ENCODE measurements at places on chromosomes 4 and X. TPM values are rescaled to one million over a fixed set of nuclear protein-coding genes. Genes with fewer than 3 reads are reported as not detected.

DNA sequence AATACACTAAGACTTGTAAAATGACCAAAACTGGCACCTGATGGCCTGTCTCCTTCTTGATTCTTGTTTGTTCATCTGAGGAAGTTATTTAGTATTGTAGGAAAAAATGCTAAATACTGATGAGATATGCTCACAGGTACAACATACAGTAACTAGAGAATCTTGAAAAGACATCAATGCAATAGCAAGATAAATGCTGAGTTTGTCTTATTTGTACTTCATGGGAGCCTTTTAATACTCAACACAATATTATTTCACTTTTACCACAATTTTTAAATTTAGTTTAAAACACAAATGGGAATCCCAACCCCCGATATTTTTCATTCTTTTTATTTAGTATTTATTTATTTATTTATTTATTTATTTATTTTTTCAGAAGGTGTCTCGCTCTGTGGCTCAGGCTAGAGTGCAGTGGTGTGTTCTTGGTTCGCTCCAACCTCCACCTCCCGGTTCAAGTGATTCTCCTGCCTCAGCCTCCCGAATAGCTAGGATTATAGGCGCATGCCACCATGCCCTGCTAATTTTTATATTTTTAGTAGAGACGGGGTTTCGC, 12.1 kb downstream of the HHIP start:
- no peak for DNase-seq

The WDR1 gene
- total RNA-seq, result 174 TPM

The RBMXL3 gene
- not detected for total RNA-seq

DNA sequence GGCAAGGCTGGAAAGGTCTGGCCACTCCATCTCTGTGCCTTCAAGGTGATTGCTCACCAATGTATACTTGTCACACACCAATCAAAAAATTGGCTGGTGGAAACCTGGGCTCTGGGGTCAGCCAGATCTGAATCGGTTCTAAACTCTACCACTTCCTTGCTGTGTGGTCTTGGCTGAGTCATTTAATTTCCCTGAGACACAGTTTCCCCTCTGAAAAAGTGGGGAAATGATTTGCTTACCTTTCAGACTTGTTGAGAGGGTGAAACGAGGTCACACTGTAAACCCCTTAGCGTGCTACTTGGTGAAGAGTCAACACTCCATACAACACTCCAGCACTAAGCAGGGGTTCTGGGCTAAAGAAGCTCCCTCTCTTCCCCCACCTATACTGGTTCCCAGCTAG, 252.3 kb upstream of the ZIC3 start:
- no peak for DNase-seq

DNA sequence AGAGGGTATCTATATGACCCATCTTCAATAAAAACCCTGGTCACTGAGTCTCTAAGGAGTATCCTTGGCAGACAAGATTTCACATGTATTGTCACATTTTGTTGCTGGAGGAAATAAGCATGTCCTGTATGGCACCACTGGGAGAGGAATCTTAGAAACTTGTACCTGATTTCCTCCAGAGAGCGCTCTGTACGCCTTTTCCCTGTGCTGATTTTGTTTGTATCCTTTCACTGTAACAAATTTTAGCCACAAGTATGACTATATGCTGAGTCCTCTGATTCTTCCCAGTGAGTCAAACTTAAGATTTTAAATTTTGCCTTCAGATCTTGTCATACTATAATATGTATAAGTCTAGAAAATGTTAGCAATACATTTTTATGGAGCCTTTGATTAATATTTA, 102.8 kb downstream of the ITIH6 start:
- DNase-seq, result no peak

DNA sequence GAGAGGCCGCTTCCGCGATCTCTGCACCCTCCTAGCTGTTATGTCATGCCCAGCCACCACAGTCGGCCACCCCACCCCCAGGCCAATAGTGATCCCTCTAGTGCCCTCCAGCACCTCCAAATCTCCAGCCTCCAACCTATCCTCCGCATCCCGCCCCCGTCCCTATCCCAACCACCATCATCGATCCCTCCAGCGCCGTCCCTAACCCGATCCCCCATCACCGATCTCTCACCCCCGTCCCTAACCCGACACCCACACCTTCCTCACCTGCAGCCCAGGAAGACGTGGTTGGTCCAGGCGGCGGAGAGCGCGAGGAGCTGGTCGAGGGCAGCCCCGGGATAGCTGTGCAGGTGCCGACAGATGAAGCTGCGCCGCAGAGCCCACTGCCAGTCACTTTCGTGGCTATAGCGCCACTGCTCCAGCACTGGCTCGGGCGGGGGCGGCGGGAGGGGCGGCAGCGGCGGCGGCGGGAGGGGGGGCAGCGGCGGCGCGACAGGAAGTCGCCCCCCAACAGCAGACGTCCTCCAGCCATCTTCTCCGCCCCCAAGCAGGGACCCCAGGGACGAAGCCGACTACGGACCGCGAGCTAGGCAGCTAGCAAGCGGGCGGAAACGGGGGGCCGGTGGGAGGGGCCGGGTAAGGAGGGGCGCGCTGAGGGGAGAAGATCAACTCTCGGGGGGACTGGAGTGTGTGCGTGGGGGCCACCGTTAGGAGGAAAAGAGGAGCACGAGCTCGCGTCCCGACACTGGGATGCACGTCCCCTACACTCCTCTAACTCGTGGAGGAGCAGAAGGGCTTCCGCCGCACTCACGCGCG, 552 bp downstream of the NKRF start:
- no peak for DNase-seq

GRCh38 chr4:142708231-142708630, 137.9 kb downstream of the INPP4B start:
- DNase-seq, result no peak

- no peak for DNase-seq
These were observed 53.5 kb upstream of the FGF13 start for GRCh38 chrX:138765051-138765450.

GRCh38 chr4:67109276-67109675, 436.0 kb downstream of the CENPC start:
- DNase-seq, result no peak

GRCh38 chr4:62656006-62656405, 1455.9 kb downstream of the ADGRL3 start:
- DNase-seq, result no peak

- DNase-seq, result no peak
These were observed 632 bp downstream of the CCSER1 start for GRCh38 chr4:90127706-90128345.

The PCDH18 gene
- total RNA-seq, result 20.4 TPM

DNA sequence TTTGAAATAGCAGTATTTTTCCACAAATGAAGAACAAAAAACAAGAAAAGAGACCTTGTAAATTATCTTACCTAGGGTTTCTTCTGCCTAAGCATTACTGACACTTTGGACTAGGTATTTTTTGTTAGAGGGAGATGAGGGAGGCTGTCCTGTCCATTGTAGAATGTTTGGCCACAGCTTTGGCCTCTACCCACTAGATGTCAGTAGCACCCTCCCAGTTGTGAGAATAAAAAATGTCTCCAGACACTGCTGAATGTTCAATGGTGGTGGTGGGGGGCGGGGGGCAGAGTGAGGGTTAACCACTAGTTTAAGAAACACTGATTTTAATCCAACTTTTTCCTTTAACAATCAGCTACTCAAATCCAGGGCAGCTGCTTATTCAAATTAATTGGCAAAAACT, 25.8 kb downstream of the OTUD4 start:
- DNase-seq, result no peak

- DNase-seq, result no peak
These were observed 238.1 kb downstream of the SPOCK3 start for GRCh38 chr4:166996216-166996615.

The UGT2B15 gene
- total RNA-seq, result not detected

DNA sequence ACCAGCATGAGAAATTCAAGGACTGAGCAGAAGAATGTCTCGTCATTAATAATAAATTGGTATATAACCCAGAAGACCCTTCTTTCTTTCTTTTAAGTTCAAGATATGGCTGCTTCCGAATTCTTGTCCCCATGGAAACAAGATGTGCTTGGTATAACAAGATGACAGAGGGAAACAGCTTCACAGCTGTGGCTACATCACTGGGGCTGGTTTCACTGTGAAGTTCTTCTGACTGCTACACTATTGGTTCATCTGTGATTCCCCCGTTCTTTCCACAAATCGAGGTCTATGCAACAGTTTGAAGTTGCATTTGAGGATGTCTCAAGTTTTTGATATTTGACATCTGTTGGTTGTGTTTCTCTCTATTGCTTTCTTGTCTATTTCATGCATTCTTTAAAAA, 12.3 kb upstream of the DTHD1 start:
- no peak for DNase-seq

GRCh38 chr4:102328045-102328444, 17.2 kb downstream of the SLC39A8 start:
- DNase-seq, result no peak

The NAP1L2 gene
- 0.50 TPM for total RNA-seq

The VCX3A gene
- total RNA-seq, result not detected

The NAP1L3 gene
- total RNA-seq, result not detected

DNA sequence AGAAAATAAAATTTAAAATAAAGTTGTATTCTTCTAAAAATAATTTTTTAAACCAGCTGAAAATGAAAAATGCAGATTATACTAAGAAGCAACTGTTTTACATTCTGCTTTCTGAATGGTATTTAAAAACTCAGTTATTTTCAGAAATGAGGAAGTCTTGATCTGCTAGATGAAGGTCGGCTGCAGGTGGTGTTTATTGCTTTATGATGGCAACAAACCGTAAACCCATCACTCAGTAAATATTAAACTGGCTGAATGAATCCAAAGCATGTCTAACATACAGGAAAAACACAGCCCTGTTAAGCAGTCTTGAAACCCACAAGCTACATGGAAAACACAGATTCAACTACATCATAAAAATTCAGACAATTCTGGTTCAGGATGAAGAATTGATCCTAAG, 29.3 kb downstream of the DYNLT3 start:
- DNase-seq, result no peak

GRCh38 chrX:42846741-42847140, 68.8 kb upstream of the PPP1R2C start:
- no peak for DNase-seq

DNA sequence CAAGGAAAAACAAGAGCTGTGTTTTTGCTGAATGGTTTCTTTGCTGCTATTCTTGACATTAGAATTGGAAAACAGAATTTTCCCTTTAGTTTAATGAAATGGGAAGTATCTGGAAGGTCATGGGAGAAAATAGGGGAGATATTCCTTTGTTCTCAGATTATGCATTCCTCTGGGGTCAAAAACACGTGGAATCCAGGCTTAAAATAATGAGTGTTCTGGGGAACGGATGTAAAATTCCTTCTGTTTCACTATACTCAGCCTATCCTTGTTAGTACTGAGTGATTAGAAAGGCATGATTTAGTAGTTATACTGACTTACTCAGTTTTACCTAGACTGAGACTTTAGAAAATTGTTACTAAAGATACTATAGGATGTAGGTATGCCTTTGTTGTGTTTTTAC, 107.3 kb downstream of the ARHGAP10 start:
- no peak for DNase-seq

GRCh38 chr4:15213302-15213970, 211.2 kb downstream of the CPEB2 start:
- DNase-seq, result no peak

DNA sequence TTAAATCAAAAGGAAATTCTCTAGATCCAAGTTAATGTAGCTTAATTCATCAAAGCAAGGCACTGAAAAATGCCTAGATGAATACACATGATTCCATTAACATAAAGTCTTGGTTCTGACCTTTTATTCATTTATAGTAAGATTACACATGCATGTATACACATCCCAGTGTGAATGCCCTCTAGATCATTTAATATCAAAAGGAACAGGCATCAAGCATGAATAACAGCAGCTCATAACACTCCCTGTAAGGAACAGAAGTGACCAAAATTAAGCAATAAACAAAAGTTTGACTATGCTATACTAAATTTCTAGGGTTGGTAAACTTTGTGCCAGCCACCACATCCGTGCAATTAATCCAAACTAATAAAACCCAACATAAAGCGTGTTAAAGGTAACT, 511.5 kb downstream of the SPIN4 start:
- DNase-seq, result no peak

GRCh38 chr4:38489924-38490639, 173.9 kb upstream of the KLF3 start:
- no peak for DNase-seq

DNA sequence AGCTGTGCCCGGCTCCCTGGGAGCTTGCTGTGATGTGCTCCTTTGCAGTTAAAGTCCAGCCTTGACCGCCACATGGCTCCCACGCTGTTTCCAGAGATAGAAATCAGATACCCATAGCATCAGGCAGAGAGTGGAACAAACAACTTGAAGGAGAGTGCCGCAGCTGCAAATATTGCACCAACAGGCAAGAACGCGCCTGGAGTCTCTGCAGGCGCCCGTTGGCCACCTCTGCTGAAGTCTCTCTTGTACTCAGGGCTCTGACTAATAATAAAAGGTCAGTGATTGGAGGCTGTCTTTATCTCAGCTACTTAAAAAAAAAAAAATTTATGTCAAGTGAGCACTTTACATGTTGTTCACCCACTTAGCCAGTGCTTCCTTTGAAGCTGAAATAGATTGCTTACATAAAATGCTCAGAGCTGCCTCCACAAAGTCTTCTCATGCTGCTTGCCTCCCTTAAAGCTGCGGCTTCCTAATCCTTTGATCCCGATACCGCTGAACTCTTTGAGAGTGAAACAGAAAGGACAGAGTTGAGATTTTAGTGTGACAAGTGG, 30.9 kb upstream of the TENM3 start:
- DNase-seq, result no peak

The SPANXN3 gene
- total RNA-seq, result not detected

GRCh38 chr4:86939729-86940575, 5.1 kb downstream of the AFF1 start:
- peak; percentile 6 for DNase-seq

GRCh38 chr4:6122496-6122895, 77.9 kb downstream of the JAKMIP1 start:
- no peak for DNase-seq

DNA sequence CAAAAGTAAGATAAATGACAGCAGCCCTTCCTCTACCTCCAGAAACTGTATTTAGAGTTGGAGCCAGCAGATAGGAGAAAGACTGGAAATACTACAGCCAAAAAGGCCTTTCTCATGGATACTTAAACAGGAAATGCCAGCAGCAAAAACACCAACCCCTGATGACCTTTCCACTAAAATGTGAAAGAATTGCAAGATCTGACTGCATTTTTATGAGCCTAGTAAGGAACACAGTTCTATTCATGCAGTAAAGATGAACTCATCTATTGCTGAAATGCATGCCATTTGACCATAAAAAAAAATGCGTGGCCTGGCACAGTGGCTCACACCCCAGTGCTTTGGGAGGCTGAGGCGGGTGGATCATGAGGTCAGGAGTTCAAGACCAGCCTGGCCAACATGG, 19.9 kb downstream of the ABCG2 start:
- DNase-seq, result no peak

GRCh38 chrX:39599339-39599738, 498.4 kb downstream of the BCOR start:
- no peak for DNase-seq

DNA sequence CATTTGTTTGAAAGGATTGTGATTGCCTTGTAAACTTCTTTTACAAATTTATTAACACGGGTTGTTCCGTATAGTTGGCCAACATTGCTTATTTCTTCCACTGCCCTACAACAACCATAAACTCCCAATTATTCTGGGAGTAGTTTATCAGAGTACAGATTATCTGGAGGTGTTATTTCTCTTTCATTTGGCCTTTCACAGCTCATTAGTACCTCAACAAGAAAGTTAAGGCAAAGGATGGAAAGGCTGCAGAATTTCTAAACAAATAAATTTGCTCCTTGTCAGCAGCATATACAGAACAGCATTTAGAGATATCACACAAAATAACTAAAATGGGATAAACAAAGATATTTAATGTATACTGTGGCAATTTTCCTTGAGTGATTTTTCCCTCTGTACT, 548.8 kb downstream of the DMD start:
- DNase-seq, result no peak

GRCh38 chr4:69754926-69755580, 5.4 kb downstream of the SULT1B1 start:
- DNase-seq, result no peak
